ENCODE measurements at places on chromosomes 2 and 18.

DNA sequence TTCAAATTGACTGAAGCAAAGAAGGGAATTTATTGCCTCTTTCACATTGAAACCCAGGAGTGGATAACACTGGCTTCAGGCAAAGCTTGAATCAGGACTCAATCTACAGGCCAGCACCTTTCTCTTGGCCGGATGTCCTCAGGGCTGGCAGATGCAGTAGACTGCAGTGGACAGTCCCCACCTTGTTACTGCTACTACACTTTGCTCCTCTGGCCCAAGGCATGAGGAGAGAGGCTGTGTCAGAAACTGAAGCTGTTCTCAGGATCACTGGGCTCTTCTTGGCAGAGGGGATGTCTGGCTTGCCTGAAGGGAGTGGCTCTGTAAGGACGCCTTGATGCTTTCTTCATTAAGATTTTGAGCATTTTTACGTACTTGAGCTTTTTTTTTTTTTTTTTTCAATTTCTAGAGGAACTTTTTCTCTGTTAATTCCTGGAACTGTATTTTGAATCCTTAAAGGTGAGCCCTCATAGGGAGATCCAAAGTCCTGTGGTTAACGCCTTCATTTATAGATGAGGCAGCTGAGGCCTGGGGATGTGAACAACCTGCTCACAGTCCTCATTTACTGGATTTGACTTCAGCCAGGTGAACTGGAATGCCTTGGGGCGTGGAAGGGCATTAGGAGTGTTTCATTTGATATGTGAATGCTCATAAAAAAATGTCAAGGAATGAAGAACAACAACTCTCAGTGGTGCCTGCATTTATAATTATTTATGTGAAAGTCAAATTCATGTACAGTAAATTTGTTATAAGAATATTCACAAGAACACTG, 36.6 kb downstream of the CASP10 start:
- DNase-seq, result no peak

DNA sequence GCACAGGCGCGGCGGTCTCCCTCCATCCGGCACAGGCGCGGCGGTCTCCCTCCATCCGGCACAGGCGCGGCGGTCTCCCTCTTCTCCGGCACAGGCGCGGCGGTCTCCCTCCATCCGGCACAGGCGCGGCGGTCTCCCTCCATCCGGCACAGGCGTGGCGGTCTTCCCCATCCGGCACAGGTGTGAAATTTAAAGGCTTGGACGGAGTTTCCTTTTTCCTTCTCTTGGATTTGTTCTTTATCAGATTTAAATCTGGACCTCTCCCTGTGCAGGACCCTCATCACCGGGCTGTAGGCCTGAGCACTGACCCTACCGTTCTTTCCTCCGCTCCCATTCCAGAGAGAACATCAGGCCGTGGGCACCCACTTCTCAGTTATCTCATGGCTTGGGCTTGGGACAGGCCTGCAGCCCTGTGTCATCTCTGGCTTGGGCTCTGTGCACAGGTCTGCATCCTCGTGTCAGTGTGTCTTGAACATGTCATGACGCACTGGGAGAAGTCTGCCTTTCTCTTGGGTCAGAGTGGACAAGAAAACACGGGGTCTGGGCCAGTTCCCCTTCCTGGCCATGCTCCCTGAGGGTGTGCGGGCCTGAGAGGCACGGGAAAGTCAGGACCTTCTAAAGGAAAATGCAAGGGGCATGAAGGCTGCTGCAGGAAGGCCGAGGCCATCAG, 53.9 kb upstream of the PXDN start:
- no peak for DNase-seq

GRCh38 chr2:10235909-10236550, 66.7 kb upstream of the HPCAL1 start:
- no peak for DNase-seq

DNA sequence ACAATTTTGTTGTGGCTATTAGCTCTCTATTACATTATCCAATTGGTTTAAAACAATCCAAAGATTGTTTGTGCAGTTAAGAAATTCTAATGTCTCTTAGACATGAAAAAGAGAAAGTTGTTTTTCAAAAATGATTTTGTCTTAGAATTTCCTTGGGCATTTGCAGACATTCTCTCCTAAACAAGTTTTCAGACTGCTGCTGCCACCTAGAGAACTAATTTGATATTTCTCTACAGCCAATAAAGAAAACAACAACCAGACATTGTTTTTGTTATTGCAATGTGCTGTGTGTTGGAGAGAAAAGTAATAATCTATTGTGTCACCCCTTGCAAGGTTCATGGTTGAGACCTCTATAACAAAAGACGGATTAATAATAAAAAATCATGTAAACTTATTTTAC, 119.0 kb upstream of the SYT4 start:
- DNase-seq, result no peak

- DNase-seq, result no peak
Observed at GRCh38 chr2:38862476-38862875, 13.3 kb downstream of the DHX57 start.

DNA sequence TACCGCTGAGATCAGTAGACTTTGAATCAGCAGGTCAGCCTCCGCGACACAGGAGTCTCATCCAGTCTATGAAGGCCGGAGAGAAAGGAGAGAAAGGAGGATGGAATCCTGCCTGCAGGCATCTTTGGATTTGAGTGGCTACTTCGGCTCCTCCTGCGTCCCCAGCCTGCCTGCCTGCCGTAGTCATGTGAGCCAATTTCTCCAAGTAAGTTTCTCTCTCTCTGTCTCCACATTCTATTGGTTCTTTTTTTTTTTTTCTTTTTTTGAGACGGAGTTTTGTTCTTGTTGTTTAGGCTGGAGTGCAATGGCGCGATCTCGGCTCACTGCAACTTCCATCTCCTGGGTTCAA, 16.7 kb downstream of the PDCD1 start:
- DNase-seq, result no peak

Measured in pulmonary artery endothelial cell (primary cell).